ENCODE measurements at places on chromosomes 3 and 15. TPM values are rescaled to one million over a fixed set of nuclear protein-coding genes. Genes with fewer than 3 reads are reported as not detected.

The ROPN1B gene
- polyA plus RNA-seq: 0.26 TPM

The TEX55 gene
- not detected for polyA plus RNA-seq

The FBLN2 gene
- polyA plus RNA-seq: not detected

The P2RY12 gene
- polyA plus RNA-seq: not detected

The B3GALNT1 gene
- 1.1 TPM for polyA plus RNA-seq

The ASB14 gene
- polyA plus RNA-seq: 0.30 TPM

The BMF gene
- polyA plus RNA-seq: 2.9 TPM

The ICE2 gene
- polyA plus RNA-seq: 54.7 TPM

The KCNMB2 gene
- not detected for polyA plus RNA-seq

The DAZL gene
- not detected for polyA plus RNA-seq

The TAGLN3 gene
- polyA plus RNA-seq: not detected
